ENCODE measurements at places on chromosomes 1 and 21.
A peak's percentile ranks its signal among the peaks of the same experiment; 100 is the strongest.

DNA sequence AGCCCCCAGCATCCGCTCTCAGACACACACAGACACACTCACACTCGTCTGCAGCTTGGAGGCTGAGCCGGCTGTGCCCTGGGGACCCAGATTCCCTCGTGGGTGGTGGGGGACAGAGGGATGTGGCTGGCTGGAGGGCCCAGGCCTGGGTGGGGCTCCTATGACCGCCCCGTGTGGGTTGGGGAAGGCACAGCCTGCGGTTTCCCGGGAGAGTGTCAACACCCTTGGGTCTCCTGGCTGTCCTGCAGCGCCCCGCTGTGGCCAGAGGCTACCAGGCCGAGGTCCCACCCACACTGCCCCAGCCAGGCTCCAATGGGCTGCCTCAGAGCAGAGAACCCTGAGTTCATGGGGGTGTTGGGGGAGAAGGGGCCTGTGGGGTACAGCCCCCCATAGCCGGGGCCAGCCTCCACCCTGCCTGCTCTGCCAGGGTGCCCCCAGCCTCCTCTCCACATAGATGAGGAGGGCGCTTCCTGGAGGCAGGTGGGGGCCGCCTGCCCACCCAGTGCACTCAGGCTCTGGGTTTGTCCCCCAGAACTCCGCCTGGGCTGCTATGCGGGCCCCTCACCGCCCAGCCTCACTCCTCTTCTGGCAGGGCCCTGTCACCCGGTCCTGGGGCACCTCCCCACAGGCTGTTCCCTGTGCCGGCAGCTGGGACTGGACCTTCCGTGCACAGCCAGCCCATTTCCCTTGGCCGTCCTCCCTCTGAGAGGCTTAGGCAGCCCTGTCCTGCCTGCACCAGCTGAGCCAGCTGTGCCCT, at the start of gene TTC34:
Gene TTC34 (minus strand): TSS at position 159 of the 757 bp plus-strand sequence. CDS start 866 bp downstream, outside the sequence.
- peak; percentile 39 for DNase-seq

DNA sequence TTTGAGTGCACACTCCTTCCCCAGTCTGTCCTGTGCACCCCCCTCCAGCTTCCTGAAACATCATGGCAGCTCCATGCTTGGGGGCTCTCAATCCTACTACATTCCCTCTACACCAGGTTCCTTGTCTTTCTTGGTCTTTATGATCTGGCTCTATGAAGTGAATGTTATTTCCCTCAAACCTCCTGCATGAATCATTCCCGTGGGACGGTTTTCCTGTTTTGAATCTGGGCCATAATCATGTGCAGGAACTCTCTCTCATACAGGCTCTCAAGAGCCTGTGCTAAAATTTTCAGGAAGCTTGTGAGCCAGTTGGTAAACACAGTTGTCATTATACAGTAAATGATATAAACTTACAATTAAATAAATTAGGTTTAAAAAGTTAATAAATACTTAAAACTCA, 89.8 kb upstream of the KCNE2 start:
- DNase-seq: peak; percentile 72

DNA sequence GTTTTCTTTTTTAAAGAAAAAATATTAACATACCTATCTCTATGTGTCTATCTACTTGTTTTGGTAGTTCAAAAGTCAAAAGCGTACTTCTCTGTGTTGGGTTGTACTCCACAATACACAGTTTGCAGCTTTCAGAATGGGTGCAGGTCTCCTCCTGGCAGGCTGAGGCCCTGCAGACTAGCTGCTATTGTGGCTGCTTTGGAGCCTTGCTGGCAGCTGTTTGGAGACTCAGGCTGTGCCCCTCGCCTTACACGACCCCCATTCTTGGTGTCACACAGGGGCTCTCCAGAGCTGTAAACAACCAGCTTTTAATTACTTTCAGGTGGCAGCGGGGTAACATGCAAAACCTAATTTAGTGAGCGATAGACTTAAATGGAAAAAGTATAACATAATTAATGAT, 160.4 kb downstream of the DSCAM start:
- DNase-seq: no peak

- no peak for DNase-seq
These were observed 21.9 kb downstream of the PIGK start for GRCh38 chr1:77197351-77197750.

- DNase-seq: peak; percentile 25
These were observed 14.9 kb upstream of the SSBP3 start for GRCh38 chr1:54421101-54421504.

DNA sequence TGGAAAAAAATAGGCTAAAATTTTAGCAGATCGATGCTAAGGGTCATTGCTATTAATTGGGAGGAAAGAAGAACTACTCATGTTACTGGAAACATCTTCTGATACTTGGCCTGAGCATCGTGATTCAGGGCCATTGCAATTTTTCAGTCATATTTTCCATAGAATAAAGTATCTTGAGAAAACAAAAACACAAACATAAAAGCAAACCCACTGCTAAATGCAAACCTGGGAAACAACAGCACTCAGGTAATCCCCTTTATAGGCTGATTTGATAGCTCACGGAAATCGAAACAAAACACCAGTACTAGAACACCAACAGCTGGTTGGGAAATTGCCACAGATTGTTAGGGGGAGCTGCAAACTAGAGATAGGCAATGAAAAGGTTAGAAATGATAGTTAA, 172.9 kb upstream of the ESRRG start:
- no peak for DNase-seq

GRCh38 chr1:27113861-27114260, 41.1 kb downstream of the SLC9A1 start:
- DNase-seq: no peak

DNA sequence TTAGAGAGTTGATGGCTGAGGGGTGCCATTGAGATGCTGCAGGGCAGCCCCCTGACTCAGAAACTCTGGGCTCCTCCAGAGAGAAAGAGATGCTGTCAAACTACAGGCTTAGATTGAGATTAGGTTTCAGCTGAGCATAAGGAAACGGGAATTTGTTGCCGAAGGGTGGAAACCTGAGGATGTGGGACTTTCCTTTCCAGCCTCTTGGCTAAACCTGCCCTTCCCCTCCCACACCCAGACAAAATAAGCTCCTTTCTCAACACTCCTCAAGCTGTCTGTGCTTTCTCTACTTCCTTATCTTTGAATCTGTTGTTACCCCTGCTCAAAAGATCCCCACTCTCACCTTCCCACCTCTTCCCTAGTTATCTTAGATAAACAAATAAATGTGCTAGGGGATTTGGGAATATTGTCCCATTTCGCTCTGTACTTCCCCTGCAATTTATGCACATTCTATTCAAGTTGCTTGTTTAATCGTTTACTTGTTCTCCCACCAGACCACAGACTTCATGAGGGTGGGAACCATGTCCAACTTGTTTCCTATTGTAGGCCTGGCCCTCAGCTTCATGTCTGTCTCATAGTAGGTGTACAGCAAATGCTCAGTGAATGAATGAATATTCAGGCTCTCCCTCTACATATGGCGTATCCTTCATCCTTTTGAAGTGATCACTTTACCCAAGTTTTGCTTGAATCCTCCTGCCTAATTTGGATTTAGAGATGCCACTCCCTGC, 30.6 kb upstream of the MARK1 start:
- no peak for DNase-seq

DNA sequence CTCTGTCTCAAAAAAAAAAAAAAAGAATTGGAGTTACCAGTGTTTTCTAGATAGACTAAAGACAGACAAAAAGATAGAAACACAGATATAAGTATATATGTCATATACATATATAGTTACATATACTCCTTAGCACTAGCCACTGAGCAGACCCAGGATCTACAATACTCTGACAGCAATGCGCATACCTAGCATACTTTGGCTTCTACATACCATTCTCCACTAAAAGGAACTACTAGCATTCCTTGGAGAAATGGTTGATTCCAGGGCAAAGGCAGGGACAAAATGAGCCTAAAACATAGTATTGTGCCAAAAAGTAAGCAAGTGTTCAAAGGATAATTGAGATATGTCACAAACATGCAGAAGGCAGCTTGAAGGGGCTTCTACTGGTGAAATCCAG, 22.7 kb downstream of the SYNJ1 start:
- DNase-seq: peak; percentile 73

DNA sequence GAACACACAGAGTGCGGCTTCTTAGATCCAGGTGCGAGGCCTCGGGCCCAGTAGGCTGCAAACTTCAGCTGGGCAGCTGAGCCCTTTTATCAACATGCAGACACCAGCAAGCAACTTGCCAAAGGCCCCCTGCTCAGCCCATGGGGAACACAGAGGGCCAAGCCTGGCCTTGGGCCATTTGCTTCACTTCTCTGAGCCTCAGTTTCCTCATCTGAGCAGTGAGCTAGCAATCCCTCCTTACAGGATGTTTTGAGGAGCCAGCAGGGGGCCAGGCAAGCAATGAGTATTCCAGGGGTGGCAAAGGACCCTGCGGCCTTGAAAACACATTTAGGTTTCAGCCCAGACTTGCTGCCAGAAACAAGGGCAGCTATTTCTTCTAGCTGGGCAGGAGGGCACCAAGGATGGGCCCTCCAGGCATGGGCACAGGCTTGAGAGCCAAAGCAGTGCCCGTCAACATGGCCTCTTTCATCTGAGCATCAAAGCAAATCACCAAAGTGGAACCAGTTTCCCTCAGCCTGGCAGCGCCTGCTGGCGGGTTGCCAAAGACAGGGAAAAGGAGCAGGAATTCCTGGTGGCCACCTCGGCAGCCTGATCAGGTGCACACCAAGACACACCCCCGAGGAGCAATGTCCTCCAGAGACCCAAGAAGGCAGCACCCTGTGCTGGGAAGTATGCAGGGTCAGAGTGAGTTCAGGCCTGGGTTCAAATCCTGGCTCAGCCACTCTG, 1.4 kb downstream of the MATN1 start:
- DNase-seq: no peak

GRCh38 chr1:182630586-182630985, 26.4 kb upstream of the RGS16 start:
- no peak for DNase-seq

DNA sequence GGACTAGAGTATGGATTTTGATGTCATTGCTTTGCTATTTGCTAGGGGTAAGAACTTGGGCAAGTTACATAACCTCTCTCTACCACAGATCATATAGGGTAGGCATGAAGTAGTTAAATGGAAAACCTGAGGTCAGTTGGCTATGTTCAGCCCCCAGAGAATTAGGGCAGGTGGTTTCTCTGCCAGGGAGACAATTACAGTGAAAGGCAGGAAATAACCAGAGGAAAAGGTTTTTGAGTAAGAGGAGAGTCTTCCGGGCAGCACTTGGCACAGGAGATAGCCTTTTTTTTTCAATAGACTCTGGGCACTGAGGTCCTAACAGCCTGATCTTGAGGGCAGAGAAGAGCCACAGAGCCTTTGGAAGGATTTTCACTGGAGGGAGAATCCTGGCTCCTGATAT, 16.7 kb upstream of the SERBP1 start:
- DNase-seq: no peak

DNA sequence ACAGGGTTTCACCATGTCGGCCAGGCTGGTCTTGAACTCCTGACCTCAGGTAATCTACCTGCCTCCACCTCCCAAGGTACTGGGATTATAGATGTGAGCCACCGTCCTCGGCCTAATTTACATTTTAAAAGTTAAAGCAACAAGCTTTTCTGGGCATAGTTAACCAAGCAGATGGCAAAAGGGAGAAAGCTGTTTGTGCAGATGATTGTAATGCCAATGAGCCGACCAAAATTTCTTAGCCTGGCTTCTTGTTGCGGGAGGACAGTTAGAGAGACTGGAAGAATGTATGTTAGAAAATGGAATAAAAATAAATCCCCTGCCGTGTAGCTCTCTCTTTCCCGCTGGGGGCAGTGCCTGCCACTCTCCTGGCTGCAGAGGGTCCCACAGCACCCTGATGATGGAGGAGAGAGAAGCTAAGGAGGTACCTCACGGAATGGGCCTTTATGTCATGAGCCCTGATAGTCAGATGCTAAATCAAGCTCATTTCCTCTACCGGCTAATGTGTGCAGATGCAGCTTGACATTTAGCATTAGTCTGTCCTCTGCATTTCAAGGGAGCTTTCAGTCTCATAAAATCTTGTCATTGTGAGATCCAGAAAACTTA, 87.2 kb downstream of the HHAT start:
- no peak for DNase-seq

DNA sequence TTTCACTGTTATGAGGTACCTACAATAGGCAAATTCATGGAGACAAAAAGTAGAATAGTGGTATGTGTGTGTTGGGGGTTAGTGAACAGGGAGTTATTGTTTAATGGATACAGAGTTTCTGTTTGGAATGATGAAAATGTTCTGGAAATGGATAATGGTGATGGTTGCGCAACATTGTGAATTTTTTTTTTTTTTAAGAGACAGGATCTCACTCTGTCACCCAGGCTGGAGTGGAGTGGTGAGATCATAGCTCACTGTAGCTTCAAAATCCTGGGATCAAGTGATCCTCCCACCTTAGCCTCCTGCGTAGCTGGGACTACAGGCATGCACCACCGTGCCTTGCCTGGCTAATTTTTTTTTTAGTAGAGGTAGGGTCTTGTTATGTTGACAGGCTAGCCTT, 34.5 kb upstream of the TRABD2B start:
- DNase-seq: no peak

- no peak for DNase-seq
These were observed 43.6 kb upstream of the A3GALT2 start for GRCh38 chr1:33364565-33364918.

- DNase-seq: no peak
These were observed 277.1 kb upstream of the DUSP10 start for GRCh38 chr1:222019029-222019428.

GRCh38 chr1:40245686-40246085, 2.1 kb upstream of the TMCO2 start:
- DNase-seq: no peak

- DNase-seq: no peak
These were observed 680.5 kb downstream of the PTPRC start for GRCh38 chr1:199319341-199319740.

DNA sequence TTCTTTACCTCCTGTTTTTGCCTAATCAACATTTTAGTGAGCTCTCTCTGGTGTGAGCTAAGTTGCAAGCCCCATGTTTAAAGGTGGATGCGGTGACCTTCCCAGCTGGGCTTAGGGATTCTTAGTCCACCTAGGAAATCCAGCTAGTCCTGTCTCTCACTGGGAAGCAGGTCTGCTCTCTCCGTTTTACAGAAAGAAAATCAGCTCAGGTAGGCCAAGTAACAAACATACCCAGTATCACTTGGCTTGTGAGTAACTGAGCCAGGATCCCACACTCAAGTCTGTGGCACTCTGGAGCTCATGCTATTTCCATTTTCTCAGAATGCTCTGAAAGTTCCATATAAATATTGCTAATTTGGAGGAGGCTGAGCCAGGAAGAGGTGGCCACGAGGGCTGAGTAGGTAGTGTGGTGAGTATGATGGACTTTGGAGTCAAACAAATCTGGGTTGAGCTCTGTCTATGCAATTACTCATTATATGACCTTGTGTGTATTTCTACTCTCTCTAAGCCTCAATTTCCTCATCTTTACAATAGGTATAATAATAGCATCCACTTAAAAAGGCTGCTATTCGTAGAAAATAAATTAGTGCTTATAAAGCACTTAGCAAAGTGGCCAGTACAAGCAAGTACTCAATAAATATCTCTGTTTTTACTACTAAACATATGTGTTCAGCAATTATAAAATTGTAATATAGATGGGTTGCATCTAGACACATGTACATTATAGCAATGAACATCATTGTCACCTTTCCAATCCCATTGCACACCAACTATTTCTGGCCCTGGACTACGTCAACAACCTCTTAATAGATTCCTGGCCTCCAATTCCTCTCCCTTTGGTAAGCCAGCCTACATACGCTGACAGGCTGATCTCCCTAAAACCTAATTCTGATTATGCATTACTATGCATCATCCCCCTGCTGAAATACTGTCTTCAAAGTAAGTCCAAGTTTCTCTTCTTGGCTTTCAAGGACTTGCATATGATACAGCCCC, 32.7 kb upstream of the DHCR24 start:
- DNase-seq: no peak
